ENCODE measurements at places on chromosomes 1 and 21.

DNA sequence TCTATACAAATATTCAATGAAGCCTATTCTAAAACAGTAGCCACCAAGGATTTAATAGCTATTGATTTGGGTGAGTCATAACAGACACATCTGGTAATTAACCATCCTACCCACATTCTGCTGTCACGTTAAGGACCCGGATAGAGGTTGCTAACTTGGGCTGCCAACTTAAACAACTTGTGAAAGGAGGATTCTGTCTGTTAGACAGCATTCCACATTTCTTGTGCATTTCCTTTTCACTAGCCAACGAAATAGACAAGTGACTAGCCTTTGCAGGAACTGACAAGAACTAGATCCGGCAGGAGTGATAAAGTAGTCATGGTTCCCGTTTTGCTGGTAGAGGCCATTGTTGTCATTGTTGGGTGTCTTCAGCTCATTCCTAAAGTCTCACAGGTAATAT lies 9.5 kb downstream of the DSCAM start:
- no peak for DNase-seq

DNA sequence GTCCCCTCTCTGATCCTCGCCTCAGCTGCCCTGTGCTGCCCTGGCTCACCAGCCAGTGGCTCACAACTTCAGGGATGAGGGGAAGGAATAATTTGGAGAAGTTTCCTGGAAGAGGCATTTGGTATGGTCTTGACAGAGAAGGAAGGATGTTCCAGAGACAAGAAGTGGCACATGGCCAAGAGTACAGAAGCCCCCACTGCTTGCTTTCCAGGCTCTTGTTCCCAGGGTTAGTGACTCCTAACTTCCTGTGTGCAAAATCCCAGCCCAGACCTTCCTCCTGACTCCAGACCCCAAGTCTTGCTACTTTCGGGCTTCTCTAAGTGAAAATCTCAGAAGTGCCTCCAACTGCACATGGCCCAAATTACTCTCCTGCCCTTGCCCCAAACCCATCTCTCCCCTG lies 85.7 kb downstream of the HMGB4 start:
- no peak for DNase-seq

GRCh38 chr1:209384710-209385550 lies 198.6 kb upstream of the CAMK1G start:
- peak; percentile 19 for DNase-seq

DNA sequence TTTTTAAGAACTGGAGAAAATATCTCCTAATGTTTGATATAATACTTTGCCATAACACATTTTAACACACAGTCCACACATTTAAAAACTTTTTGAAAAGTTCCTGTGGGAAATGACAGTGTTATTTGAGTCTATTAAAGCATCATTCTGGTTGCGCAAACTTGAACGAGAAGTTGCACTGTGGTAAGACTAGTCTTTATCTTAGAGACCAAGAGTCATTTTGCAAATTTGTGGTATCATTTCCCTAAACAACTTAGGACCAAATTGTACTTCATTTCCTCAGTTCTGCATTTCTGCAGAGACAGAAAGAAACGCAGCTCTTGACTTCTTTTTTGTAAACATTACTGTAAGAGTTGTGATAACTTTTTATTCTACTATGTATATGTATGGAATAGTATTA lies at the start of gene RGS18:
TSS of gene RGS18 (plus strand) at position 282 of the 400 bp plus-strand sequence. CDS start 176 bp downstream, outside the sequence.
- no peak for DNase-seq

DNA sequence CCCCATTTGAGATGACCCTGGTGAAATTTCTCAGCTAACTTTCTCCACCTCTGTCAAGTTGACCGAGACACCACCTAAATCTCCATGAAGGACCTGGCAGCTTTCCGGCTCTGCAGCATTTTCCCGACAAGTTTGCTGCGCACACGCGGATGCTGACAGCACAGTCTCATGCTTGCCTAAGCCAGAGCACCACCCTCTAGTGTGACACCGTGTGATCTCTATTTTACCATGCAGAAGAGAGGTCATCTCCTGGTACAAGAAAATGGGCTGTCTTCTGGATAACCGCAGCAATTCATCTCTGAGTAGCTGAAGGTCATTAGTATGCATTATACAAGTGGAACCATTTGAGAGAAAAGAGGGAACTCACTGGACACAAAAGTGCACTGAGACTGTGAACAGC lies 38.9 kb upstream of the H6PD start:
- peak; percentile 69 for DNase-seq

GRCh38 chr1:36884029-36884701 lies 150.2 kb downstream of the GRIK3 start:
- no peak for DNase-seq

DNA sequence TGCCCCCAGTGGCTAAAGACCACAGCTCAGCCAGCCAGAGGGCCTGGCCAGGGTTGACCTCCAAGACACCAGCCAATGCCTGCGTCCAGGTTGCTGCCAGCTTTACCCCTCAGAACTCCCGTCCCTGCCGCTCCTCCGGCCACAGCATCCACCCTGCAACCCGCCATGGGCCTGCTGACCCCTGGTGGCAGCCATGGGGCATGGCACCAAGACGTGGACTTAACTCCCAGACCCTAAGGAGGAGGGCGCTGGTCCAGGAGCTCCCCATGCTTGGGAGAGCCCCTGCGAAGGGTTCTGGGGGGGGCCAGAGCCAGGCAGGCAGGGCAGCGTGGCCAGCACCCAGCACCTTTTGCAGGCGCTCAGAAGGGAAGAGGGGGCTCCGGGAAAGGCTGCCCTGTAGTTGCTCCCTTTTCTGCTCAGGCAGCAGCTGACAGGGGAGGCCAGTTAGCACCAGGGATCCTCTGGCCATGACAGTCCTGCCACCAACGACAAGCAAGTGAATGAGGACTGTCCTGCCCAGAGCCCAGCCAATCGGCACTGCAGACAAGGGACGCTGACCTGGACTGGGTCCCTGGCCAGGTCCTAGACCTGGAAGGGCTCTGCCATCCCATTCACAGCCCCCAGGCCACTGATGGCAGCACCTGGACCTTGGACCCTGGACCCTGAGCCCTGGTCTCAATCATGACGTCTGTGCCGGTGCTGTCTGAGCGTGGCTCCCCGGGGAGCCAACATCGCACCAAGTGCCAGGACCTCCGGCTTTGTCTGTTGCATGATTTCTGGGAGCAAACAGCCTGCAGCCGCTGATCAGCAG lies 246.2 kb downstream of the NPHP4 start:
- peak; percentile 60 for DNase-seq

GRCh38 chr1:117104986-117105385 lies 16.6 kb downstream of the TRIM45 start:
- peak; percentile 31 for DNase-seq

DNA sequence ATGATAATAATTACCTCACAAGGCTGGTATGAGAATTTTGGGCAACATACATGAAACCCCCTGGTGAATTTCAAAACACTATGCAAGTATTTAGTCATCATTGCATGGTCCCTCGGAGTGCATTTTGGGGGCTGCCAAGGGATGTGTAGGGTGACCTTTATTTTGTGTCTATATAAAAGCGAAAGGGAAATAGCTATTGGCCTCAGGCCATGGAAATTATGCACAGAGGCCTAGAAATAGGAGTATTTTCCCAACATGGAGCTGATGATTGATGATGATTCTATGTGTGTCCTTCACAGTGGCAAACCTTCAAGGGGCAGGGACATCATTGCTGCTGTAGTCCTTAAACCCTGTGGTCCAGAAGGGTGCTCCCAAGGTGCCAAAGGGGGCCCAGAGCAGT lies 265.5 kb downstream of the ST6GALNAC3 start:
- no peak for DNase-seq

DNA sequence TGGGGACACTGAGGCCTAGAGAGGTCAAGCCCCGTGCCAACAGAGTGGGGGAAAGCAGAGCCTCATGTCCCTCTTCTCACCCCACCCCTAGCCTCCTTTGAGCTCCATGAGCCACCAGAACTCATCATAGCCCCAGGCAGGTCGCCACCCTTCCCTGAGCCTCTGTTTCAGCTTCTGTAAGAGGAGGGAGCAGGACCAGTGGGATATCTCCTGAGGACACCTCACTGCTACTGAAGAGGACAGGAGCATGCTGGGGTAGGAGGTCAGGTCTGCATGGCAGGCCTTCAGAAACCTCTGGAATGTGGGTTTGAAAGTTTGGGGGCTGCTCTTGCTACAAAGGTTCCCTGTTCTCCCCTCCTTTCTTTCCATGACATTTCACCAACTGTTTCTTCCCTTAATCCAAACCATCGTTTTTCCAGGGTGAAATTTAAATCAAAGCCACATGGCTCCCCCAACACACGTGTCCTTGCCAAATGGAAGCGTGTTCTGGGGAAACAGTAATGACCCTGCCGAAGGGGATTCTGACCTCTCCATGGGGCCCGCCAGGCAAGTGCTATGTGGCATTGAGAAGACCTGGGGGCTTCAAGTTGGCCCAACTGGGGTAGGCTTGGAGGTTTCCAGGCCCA lies 88.1 kb upstream of the RUNX3 start:
- no peak for DNase-seq

- DNase-seq: no peak
Measured at GRCh38 chr1:70383483-70383882, 27.6 kb upstream of the CTH start.

DNA sequence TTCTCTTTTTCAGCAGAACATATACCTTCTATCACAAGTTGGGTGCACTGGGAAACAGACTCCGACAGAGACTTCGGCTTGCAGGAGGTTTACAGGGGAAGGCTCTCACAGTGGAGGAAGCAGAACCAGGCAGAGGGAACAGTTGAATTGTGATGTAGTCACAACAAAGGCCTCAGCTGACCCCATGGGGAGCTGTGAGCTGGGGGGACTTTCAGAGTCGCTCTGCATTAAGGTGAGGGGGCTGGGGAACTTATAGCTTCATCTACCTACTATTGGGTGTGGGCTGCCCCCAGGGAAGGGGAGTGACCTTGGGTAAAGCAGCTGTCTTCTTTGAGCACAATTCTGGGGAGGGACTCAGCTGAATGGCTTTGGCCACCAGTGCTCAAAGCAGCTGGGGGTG lies 94.9 kb upstream of the POU3F1 start:
- DNase-seq: no peak

- peak; percentile 24 for DNase-seq
Measured at GRCh38 chr21:29453511-29453910, 154.8 kb downstream of the BACH1 start.

GRCh38 chr1:27570784-27571183 lies 33.2 kb downstream of the AHDC1 start:
- DNase-seq: no peak

DNA sequence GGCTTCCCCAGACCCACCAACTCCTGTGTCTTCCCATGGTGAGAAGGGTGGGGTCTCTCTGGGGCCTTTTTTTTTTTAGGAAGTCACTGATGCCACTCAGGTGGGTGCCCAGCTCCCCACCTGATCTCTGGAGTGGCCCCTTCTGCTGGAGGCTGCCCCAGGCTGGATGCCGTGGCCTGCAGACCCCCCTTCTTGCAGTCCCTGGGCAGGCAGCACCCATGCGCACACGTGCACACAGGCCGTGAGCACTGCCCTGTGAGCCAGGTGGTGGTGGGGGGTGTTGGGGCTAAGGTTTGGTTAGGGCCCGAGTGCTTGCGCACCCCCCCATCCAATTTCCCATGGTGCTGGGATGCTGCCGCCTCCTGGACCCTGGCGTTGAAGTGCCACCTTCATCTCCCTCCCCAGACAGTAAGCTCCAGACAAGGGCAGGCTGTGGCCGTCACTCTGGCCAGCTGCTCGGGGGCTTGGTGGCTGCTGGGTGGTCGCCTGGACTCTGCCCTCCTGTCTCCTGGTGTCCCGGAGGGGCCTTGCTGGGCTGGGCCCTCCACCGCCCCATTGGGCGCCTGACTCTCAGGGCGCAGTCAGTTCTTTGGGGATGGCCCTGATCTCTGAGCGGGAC lies 50.6 kb downstream of the SKI start:
- no peak for DNase-seq

- DNase-seq: no peak
Measured at GRCh38 chr21:42565206-42565810, 51.7 kb downstream of the SLC37A1 start.

- no peak for DNase-seq
Measured at GRCh38 chr1:41448821-41449220, 35.7 kb downstream of the EDN2 start.

GRCh38 chr1:21550097-21550496 lies 40.9 kb downstream of the ALPL start:
- peak; percentile 30 for DNase-seq

DNA sequence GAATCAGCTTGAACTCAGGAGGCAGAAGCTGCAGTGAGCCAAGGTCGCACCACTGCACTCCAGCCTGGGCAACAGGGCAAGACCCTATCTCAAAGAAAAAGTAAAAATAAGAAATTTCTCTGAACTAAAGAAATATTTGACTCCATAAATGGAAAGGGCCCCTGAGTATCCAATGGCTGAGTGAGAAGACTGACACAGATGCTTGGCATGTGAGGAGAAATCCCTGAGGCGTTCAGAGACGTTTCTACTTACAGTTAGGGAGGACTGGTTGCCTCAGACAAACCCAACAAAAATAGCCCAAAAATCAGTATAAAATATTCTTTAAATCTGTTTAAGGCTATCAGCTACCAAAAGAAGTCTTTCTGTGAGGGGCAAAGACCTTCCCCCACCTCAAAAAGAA lies 3.0 kb upstream of the SUMO3 start:
- DNase-seq: peak; percentile 38

DNA sequence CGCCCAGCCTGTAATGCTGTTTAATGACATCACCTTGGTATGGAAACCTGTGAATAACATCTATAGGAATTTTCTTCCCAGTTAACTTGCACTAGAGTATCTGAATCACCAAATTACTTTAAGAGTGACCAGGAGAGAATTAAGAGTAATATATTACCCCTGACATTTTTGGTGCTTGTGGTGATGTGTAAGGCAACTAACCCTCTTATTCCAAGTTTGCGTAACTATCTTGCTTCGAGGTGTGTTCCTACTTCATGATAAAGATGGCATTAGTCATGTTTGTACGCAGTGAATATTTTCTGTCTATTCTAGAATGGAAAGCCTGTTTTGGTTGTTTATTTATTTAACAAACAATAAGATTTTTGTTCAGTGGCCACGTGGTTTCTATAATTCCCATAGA lies 131.3 kb downstream of the ZP4 start:
- DNase-seq: no peak

DNA sequence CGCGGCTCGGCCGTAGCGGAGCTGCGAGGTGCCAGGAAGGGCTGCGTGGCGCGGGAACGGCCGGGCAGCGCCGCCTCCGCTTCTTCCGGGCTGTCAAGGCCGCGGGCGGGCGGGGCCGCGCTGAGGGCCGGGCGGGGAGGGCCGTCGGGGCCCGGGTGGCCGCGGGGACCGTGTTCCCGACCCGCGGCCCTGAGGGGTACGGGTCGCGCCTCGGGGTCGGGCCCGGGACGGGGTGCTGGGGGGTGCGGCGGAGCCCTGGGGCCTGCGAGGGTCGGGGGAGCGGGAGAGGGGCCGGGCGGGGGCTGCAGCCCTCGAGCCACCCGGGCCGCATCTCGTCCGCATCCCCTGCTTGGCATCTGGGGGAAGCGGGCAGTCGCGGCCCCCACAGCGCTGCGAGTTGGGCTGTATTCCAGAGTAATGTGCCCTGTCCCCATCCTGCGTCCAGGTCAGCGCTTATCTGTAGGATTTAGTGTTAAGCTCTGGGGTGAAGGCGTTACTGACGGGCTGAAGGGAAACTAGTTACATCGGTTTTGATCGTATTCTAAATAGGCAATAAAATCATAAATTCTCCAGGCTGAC lies 379 bp downstream of the RER1 start:
- no peak for DNase-seq
